Stimulated activated CD8-positive, alpha-beta memory T cell treated with anti-CD3 and anti-CD28 coated beads, Interleukin-7, amount 100 ng/mL, for 1 hour (primary cell): ENCODE measurements at places on chromosomes 12 and 14.

GRCh38 chr14:38039496-38039895 is 168.2 kb upstream of the SSTR1 start:
- no peak for DNase-seq

DNA sequence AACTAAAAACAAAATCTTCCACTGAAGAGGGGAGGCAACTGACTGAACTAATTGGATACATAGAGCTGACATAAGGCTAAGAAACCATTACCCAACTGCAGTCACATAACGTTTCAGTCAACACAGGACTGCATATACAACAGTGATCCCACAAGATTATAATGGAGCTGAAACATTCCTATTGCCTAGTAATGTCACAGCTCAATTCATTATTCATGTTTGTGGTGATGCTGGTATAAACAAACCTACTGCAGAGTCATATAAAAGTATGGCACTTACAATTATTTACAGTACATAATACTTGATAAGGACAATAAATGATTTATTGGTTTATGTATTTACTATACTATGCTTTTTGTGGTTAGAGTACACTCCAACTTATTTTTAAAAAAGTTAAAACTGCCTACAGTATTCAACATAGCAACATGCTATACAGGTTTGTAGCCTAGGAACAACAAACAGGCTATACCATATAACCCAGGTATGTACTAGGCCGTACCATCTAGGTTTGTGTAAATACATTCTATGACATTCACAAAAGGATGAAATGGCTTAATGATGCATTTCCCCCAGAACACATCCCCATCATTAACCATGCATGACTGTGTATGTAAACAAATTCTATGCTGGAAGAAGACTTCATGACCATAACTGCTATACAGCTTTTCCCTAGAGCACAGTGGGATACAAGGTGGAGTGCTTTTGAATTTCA is 4.3 kb downstream of the NAP1L1 start:
- no peak for DNase-seq

DNA sequence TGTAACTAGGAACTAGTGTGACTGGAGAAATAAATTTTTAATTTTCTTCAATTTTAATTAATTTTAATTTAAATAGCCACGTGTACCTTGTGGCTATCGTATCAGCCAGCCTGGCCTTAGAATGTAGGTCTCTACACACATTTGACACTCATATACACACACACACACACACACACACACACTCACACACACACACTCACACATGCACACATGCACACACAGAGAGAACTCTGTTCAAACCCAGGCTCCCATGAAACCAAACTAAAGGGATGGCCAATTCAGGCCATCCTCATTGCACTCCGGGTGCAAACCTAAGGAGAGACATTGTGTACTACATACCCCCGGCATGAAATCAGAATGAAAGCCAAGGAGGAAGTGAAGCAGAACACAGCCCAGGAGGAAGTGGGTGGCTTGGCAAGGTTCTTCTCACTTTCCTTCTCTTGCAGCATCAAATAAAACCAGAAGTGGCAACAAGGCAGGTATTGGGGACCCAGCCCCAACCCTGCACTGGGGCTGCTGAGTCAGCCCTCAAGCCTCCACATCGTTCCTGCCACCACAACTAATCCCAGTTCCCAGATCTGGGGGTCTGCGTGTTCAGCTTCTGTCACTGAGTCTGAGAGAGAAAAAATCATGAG is 26.2 kb upstream of the CHPT1 start:
- DNase-seq, result no peak

DNA sequence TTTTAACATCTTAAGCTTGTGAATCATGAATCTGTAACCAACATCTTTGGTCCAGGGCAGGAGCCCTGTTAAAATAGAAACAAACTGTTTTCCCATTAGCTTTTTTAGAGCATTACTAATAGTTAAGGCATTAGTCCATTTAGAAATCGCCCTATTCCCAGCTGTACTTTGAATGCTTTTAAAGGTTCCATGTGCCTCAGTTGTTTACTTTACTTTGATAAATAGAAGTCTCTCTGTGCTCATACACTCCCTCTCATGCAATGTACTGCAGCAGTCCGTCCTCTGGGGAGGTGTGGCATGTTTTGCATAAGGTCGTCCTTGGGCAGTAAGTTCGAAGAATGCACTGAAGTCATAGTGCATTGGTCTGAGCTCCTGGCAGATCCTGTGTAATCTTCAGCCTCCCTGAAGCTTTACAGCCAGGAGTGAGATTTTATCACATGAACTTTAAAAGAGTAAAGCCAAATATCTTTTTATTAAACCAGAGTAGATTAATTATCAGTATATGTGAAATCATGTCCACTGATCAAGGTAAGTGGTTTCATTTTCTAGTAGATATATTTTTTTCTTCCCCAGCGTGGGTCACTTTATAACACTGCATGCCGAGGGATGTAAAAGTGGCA is 134.7 kb downstream of the FGD4 start:
- DNase-seq, result no peak

- no peak for DNase-seq
These were observed 17.8 kb downstream of the OLR1 start for GRCh38 chr12:10154145-10154496.
